ENCODE measurements at places on chromosomes 7 and 10. TPM values are rescaled to one million over a fixed set of nuclear protein-coding genes. Genes with fewer than 3 reads are reported as not detected.

GRCh38 chr7:44133295-44133694 lies 7.8 kb downstream of the MYL7 start:
- DNase-seq: no peak

GRCh38 chr7:44974549-44974948 lies 4.3 kb downstream of the MYO1G start:
- no peak for DNase-seq

- no peak for DNase-seq
Observed at GRCh38 chr7:115227473-115228235, 305.8 kb downstream of the MDFIC start.

DNA sequence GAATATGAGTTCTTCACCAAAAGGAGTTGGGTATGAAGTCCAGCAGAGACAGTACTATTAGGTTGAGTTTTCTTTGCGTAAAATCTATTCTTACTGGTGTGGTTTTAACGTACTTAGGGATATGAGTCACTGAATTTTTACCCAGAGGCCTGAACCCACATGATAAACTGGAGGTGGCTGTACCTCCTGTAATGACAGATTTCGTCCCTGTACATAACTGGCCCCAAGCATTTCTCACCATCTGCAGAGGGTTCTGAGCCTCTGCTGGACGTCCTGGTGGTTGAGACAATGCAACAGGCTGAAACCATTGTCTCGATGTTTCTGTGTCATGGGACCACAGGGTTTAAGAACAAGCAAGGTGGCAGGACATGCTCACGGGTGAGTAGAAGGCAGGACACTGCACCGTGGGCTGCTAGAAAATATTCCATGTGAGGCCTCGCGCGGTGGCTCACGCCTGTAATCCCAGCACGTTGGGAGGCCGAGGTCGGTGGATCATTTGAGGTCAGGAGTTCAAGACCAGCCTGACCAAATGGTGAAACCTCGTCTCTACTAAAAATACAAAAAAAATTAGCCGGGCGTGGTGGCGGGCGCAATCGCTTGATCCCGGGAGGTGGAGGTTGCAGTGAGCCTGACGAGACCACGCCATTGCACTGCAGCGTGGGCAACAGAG lies 233.9 kb downstream of the DNAJB6 start:
- no peak for DNase-seq

GRCh38 chr10:13512564-13512963 lies 16.2 kb downstream of the BEND7 start:
- DNase-seq: no peak

DNA sequence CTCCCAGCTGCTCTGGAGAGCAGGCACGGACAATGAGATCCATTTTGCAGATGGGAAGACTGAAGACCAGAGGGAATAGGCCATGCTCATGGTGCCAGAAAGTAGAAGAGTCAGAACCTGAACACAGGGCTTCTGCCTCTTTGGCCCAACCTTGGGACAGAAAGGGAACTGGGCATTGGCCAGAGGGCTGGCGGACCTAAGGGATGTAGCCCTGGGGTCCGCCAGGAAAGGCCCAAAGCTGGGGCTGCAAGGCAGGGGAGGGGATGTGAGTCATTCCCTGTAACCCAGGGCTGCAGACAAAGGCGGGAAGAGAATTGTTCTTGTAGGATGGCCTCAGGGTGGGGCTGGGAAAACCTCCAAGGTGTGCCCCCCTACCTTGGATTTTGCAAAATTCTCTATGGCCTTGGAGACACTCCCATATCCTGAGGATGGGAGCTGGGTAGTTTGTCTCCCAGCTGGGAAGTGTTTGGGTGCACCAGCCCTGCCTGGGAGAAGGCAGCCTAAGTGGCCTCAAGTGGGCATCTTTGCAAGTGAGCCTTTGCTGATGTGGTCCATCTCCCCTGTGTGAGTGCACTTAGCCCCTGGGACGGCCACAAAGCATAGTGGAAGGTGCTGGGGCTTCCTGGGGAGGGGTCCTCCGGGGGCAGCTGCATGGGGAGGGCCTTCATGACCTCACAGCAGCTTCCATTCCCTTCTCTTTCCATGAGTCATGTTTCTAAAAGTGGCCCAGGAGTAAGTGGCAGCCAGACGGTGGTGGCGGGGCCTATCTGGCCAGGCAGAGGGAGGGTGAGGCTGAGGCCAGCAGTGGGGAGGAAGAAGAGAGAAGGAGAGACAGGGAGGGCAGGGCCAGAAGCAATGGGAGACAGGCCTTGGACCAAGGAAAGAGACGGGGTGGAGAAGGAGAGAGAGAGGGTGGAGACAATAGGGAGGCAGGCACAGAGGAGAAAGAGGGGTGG lies 9.2 kb downstream of the AQP1 start:
- no peak for DNase-seq

DNA sequence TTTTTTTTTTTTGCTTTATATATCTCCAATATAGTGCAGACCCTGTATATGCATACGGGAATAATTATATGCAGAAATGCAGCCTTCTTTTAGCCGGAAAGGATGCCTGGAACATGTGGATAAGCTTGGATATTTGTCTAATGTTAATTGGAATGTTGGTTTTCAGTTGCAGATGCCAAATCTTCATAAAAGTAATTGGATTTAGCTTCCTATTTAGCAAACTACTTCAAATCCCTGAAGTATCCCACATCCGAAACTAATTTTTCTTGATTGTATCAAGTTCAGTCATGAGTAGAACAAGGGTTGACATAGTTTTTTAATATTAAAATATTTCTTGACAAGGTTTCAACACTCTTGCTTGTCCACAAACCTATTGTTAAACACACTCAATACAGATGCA lies 281.7 kb downstream of the BBS9 start:
- no peak for DNase-seq

DNA sequence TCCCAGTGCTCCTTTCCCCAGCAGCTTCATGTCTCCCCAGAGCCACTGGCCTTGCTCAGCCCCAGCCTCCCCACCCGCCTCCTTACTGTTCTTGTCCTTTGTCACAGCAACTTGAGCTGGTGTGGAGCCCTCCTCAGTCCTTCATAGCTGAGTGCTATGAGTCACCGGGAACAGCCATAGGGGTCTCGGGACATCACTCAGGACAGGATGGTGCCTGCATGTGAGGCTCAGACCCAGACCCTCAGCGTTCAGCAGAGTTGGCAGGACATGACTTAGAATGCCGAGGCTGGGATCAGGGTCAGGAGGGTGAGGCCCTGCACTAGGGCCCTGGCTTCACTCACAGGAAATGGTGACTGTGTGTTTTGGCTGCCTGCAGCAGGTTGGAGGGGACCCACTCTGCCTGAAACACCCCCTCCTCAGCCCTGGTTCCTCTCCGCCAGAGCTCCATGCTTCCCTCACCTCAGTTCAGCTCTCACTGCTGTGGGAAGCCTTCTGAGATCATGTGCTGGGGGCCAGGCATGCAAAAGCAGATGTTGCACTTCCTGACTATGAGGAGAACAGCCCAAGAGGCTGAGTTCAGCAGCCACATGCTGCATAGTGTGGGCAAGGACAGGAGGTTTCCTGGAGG lies 40.7 kb upstream of the GJD4 start:
- DNase-seq: peak; percentile 21

GRCh38 chr10:88661577-88661976 lies 2.7 kb upstream of the LIPF start:
- no peak for DNase-seq

GRCh38 chr7:17696422-17696821 lies 243.9 kb downstream of the SNX13 start:
- DNase-seq: no peak

The MYOZ1 gene
- total RNA-seq: not detected

The PKD2L1 gene
- total RNA-seq: not detected

The MICU1 gene
- total RNA-seq: 37.1 TPM

The HOXA10 gene
- total RNA-seq: 28.4 TPM

The CFAP58 gene
- total RNA-seq: not detected

The TRPV5 gene
- 0.83 TPM for total RNA-seq

All from Peyer's patch (tissue), 4 donors.